RKO (cell line): ENCODE measurements at places on chromosomes 1 and 21.

- DNase-seq = no peak
Measured at GRCh38 chr1:201707656-201708055, 121.3 kb upstream of the IPO9 start.

- DNase-seq = no peak
Measured at GRCh38 chr1:40650075-40650474, 15.4 kb downstream of the RIMS3 start.

DNA sequence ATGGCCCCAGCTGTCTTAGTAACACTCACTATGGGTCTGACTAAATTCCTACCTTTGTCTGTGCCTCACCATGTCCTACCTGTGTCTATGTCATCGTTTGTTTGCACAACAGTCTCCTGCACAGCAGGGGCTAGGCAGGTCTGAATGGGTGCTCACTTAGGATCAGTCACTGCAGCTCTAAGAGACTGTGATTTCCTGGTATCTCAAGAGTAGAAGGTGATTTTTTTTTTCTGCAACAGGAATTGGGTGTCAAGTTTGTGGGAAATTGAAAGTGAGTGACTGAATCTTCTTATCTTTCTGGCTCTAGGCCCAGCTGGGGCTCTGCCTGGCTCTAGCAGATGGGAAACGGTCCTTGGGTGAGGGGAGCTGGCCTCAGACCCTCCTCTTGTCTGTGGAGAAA lies 46.4 kb upstream of the TRABD2B start:
- no peak for DNase-seq

- DNase-seq = no peak
Measured at GRCh38 chr1:94798054-94798453, 22.1 kb upstream of the SLC44A3 start.

DNA sequence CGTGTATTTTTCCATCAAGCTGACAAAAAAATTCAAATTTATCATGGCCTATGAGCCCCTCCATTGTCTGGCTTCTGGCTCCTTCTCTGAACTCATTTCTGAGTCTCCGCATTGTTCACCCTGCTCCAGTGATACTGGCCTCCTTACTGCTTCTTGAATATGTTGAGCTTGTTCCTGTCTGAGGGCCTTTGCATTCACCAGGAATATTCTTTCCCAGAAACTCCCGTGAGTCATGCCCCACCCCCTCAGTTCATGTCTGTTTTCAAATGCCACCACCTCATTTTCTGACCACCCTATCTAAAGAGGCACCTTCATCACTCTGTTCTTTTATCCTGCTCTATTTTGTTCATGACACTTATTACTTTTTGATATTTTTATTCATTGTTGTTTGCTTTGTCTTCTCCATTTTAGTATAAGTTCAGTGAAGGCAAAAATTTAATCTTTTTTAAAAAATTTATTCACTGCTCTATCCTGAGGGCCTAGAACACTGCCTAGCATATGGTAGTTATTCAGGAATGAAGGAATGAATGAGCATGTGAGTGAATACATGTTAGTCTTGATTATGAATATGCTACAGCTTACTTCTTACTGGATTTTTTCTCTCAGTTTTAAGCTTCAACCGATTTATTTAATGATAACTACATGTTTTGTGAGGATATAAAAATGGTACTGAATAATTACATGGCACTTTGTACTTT lies 140.4 kb upstream of the C1orf105 start:
- no peak for DNase-seq

DNA sequence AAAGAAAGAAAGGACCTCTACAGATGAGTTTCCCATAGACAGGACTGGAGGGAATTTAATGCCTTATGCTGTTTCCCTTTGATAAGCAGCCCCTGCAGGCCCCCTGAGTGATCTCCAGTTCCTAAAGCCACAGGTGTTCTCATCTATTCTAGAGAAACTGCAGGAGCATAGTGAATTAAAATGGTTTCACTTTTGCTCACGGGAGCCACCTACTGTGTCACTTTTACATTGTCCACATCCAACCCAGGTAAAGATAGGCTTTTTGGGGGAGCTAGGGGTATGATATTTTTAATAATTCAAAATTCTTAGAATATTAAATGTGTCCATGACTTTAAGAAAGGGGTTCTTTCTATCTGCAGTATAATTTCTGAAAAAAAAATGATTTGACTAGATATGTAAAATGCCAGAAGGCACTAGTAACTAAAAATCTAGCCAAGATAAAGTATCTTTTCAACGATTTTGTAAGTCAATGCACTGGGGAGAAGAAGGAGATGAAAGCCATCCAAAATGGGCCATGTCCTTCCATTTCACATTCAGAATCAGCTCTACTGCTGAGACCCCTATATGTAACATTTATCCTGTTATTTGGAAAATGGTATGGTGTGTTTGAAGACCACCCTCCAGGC lies 267.3 kb upstream of the DUSP10 start:
- peak; percentile 2 for DNase-seq

- DNase-seq = no peak
Measured at GRCh38 chr1:204744107-204744779, 58.7 kb upstream of the LRRN2 start.

DNA sequence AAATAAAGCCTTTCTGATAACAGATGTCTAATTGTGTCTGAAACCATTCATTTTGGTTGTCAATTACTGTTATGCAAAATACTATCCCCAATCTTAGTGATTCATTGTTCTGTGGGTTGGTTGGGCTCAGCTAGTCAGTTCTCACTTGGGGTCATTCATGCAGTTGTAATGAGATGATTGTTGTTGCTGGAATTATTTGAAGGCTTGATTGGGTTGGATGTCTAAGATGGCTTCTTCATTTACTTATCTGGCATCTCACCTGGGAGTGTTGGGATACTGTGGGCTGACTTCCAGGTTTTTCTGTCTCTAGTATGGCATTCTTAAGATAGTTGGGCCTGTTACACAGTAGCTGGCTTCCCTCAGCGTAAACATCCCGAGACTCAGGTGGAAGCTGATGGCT lies 217.8 kb upstream of the B3GALT2 start:
- DNase-seq = no peak

GRCh38 chr1:240194120-240194519 lies 102.4 kb downstream of the FMN2 start:
- no peak for DNase-seq

- no peak for DNase-seq
Measured at GRCh38 chr1:176193023-176193422, 14.1 kb downstream of the COP1 start.

DNA sequence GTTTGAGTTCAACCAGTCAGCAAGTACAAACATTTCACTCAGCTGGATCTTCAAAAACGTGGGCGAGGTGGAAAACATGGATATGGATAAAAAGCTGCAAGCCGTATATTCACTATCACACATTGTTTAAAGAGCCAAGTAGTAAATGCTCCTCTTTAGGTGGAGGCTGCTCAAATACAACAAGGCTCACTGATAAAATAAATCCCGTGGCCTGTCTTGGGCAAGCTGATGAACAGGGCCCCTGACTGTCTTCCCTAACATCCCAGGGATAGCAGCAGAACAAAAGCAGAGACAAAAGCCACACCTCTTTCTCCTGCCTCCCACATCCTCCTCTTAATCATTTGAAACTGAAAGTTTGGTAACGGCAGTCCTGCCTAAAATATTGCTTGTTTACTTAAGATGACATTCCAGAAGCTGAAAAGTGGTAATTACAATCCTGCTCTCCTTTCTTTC lies 357.7 kb downstream of the TTLL7 start:
- no peak for DNase-seq

- DNase-seq = no peak
Measured at GRCh38 chr1:89800022-89800655, 20.7 kb upstream of the LRRC8D start.

DNA sequence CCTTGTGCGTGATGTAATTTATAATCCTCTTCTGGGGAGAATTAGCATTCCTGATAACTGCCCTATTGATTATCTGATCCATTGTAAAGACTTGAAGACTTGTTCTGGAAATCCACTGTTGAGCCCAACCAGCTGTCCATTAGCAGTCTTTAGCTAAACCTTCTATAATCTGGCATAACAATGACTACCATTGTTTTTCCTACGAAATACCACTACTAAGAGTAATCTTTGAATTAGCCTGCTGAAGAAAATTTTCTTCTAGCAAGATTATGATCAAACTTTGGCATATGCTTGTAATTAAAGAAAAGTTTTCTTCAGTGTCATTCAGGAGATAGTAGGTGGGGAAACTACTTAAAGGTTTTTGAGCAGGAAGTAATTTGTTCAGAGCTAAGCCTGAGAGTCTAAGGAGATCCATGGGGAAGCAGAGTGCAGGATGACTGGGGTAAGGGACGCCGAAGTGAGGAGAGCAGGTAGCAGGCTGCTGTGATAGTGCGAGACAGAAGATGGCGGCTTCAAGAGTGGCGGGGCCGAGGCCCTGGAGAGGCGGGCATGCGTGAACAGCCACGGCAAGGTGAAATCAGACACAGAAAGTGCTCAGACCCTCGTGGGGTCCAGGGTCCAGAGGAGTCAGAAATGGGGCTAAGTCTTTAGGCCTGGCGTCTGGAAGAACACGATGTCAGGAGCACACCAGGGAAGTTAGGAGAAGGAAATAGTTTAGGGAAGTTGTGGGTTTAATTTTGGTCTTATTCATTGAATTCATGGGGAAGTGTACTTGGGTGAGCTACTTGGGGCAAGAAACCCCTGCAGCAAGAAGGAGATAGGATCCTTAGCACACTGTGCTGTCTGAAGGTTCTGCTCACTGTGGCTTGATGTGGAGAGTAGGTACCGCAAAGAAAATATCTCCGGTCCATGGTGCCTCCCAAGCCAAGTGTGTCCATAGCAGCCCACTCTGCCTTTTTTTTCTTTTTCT lies 112.6 kb upstream of the ADAR start:
- DNase-seq = no peak

DNA sequence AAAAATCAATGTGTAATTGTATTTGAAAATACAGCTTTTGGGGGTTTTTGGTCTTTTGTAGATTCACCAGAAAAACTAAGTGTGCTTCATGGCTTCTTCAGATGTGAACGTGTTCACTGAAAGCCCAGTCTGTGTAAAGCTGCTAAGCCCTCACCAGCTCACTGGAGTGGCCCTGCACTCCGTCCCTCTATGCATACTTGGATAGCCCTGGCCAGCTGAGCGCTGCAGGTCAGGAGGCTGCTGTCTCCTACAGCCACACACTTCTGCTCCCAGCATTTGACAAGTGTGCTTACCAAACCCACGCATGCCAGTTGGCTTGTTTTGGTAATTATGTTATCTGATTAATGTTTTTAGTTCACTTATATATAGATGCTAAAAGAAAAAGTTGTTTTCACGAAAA lies 163.5 kb downstream of the TLR5 start:
- no peak for DNase-seq

- no peak for DNase-seq
Measured at GRCh38 chr1:35576061-35576765, 3.1 kb downstream of the TFAP2E start.

GRCh38 chr1:116261227-116261626 lies 111.8 kb upstream of the ATP1A1 start:
- DNase-seq = no peak

GRCh38 chr1:58927041-58927721 lies 143.3 kb upstream of the JUN start:
- no peak for DNase-seq

GRCh38 chr1:64320922-64321614 lies 117.6 kb downstream of the UBE2U start:
- DNase-seq = no peak

DNA sequence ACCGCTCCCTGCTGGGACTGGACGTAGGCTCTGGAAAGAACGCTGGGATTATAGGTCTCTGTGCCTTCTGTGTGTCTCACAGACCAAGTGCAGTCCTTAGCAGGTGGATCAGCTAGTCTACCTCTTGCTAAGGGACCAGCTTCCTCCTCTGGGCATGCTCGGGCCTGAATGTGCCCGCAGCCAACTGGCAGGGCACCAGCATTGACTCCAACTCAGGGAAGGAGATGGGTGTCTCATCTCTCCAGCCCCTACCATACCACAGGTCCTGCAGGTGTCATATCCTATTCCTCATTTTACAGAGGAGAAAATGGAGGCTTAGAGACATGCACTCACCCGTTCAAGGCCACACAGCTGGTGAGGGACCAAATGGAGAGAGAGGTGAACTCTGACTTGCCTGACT lies 340.2 kb downstream of the PTPRU start:
- no peak for DNase-seq

- no peak for DNase-seq
Measured at GRCh38 chr1:211684791-211685190, 9.4 kb upstream of the NEK2 start.

GRCh38 chr1:89810302-89810701 lies 10.5 kb upstream of the LRRC8D start:
- no peak for DNase-seq

DNA sequence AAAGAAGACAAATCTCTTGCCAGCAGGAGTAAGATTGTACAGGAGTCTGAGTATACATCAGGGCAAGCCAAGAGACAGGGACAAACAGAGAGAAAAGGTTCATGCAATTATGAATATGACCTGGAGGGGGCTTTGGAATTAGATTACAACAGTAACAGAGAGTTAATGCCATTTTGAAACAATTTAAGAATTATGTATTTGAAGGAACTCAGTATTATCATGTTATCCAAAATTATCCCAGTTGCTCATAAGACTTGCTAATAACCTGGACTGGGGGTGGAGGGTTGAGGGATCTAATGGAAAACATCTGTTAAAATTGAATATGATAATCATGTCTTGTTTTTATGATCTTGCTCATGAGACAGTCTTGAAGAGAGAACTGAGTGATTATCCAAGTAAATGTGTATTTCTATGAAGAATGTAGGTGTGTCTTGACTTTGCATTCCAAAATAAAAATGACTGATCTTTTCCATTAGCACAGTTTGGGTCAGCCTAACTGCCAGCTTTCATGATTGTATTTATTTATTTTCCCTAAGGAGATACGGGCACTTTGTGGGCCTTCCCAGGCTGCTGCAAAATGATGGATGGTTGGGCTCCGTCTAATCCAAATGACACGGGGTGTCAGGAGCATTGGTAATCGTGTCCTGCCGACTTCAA lies 117.7 kb downstream of the ERG start:
- DNase-seq = peak; percentile 14

DNA sequence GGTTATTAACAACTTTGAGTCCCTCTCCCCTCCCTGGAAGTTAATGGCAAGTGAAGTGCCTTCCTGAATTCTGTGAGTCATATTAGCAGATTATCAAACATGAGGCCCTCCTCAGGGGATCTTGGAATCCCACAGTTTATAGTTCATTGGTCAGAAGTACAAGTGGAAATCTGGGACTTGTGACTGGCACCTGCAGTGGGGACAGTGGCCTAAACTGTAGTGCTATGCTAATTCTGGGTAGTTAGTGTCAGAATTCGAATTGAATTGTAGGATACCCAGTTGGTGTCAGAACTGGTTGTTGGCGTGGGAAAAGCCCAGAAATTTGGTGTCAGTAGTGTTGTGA lies 26.2 kb downstream of the ZYG11B start:
- no peak for DNase-seq
